ENCODE measurements at places on chromosomes 4 and X.

DNA sequence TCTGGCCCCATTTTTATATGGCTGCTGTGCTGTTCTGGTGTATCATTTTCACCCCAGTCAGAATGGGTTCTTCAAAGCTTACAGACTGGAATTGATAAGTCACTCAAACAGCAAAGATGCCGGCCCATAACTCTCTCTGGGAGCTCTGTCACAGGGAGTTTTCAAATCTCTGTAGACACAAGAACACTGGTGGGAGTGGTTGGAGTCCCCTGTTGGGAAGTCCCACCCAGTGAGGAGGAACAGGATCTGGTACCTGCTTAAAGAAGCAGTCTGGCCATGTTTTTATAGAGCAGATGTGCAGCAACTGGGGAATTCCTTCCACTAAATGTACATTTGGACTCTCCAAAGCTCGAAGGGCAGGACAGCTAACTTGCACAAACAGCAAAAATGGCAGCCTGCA is 69.3 kb upstream of the UGT2B7 start:
- ATAC-seq = no peak

GRCh38 chrX:54422168-54422567 is 18.0 kb upstream of the TSR2 start:
- no peak for ATAC-seq

- no peak for ATAC-seq
These were observed 34.9 kb downstream of the AMELX start for GRCh38 chrX:11328134-11328533.

DNA sequence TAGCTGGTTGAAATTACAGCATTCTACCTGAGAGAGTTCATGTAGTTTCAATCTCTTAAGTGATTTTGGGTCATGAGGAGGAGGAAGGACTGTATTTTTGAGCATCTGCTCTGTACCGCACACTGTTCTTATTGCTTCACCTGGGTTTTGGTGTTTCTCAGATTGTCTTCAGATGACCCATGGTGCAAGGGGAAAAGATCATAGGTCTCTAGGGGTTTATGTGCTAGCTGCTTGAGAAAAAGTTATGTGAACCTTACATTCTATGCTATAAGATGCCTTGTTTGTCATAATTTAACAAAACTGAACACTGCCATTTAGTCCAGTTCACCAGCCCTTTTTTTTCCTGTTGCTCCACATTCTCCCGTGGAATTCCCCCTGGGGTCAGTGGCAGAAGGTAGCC is 60.4 kb downstream of the PDK3 start:
- no peak for ATAC-seq

- no peak for ATAC-seq
These were observed 9.8 kb downstream of the NDNF start for GRCh38 chr4:121062521-121062920.

DNA sequence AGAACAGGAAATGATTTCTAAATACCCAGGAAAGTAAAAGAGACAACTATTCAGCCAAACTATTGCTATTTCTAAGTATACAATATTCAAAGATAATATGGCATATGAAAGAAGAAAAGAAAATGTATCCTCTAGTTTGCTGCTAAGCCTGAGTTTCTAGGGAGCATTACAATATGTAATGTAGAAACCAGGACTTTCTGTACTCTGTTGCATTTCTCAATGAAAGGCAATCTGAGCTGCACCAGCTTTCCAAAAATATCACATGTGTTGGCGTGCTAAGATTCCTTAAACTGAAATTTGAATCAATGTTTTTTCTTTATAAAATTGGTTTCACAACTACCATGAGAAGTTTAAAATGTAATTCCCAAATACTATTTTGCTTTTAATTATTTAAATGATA is 129.6 kb downstream of the ANK2 start:
- peak; percentile 60 for ATAC-seq

DNA sequence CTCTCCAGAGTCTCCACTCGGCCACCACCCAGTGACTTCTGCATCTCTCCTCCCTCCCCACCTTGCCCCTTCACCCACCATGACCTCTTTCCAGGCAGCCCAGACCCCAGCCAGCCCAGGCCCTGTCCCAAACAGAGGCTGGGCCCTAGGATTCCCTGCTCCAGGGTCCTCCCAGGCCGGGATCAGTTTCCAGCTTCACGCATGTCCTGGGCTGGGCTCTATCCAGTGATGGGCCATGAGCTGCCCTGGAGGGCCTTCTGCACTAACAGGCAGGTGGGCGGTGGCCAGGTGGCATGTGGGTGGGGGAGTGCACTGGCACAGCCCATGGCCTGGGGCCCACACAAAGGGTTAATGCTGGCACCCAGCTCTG is 20.4 kb upstream of the ADD1 start:
- ATAC-seq = no peak

DNA sequence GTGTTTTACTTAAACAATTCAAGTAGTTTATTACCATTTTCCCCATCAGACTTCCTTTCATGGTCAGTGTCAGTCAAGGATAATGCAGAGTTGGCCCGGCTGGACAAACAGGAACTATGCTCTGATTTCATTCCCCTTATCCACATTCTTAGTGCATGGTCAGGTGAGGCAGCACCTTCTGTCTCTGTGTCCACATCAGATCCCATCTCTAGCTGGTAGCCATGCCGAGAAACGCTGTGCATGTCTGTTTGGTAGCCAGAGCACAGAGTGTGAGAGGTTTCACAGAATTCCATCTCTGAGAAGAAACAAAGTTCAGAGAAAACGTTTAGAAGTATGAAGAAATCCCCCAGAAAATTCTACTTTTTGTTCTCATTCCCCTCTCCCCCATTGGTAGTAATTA is 423.7 kb upstream of the TEX13C start:
- no peak for ATAC-seq

DNA sequence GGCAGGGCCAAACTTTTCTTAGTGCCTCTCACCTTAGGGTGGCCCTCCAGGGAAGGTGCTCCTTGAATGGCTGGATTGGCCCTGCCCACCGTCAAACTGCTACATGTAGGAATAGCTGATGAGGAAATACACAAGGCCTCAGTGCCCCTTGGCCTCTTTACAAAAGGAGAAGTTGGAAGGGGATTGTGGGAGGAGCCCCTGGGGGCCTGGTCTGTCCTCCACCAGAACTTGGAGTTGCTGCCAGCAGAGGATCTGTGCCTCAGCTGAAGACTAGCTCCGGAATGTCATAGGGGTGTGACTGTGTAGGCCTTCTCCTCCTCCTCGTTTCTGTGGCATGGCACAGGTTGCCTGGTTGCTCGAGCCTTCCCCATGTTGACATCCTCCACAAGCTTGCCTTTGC is 142.7 kb downstream of the AMMECR1 start:
- ATAC-seq = no peak

All from gastroesophageal sphincter (tissue), 4 donors.